ENCODE measurements at places on chromosomes 12 and 14.

DNA sequence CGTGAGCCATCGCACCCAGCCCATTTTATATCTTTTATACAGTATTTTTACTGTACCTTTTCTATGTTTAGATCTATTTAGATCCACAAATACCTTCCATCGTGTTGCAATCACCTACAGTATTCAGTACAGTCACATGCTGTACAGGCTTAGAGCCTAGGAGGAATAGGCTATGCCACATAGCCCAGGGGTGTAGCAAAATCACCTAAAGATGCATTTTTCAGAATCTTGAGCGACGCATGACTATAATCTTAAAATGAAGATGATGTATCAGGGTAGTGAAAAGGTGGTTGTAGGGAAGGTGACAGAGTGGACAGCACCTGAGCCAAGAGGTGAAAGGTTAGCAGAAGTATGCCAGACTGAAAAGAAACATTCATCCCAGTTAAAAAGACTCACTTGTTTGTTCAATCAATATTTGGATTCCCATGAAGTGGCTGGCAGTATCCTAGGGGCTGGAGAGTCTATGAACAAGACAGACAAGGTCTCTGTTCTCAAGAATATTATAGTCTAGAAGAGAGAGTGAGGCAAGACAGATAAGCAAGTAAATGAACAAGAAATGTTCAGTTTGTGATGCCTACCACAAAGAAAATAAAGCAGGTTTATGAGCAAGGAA lies 3.6 kb downstream of the SPRING1 start:
- DNase-seq: no peak

- no peak for DNase-seq
Measured at GRCh38 chr12:30361145-30361544, 334.5 kb downstream of the IPO8 start.

DNA sequence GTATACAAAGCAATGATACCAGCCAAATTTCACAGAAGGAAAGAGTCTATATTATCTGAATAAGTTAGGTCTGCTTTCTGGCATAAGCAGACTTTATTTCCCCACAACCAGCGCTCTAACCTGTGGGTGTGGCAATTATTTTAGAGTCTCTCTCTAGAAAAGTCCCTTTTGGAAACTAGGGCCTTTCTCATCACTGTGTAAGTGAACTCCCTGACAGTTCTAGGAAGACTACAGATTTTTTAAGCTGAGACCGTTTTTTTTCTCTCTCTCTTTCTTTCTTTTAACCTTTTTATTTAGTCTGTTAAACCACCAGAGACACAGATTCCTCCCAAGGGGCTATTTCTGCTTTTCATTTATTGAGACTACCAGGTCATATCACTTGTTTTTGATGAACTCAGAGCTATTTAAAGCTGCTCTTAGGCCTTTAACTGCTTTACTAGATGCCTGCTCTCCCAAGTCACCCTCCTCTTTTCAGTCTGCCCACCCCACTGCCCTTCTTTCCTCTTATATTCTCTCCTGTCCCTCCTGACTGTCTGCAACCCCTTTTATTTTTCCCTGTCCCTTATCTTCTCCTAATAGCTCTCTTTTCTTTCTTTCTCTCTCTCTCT lies 69.2 kb upstream of the ARHGAP5 start:
- DNase-seq: no peak

DNA sequence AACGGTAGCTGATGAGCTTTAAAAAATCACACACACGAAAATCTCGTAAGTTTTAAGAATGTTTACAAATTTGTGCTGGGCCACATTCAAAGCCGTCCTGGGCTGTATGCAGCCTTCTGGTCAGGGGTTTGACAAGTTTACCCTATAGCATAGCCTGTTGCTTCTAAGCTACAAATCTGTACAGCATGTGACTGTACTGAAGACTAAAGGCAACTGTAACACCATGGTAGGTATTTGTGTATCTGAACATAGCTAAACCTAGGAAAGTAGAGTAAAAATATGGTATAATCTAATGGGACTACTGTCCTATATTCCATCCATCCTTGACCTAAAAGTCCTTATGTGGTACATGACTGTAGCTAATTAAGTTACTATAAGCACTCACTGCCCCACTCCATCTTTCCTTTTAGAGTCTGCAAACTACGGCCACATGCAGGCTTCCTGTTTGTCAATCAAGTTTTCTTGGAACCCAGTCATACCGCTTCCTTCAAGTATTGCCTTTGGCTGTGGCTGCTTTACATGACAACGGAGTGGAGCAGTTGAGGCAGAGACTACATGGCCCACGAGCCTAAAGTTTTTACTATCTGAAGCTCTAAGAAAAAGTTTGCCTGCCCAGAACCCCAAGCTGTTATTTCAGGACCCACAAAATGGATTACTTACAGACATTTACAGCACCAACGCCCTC lies 18.5 kb downstream of the KRT7 start:
- no peak for DNase-seq

- DNase-seq: no peak
Measured at GRCh38 chr14:69672356-69672755, 61.0 kb downstream of the SUSD6 start.

DNA sequence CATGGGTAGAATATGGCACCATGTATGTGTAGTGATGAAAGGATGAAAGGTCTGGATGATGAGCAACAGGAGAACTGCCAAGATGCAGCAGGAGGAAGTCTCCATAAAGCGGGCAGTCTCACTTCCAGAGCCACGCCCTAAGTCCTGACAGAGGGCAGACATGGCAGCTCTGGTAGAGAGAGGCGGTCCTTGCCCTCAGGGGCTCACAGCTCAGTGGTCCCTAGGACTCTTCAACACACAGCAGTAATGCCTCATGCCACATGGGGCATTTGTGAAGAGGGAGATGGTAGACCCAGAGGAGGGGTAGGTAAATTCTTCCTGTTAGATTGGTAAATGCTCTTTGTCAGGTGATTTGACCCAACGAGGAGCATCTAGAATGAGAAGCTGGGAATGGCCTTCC lies 1088.4 kb downstream of the BCL11B start:
- DNase-seq: no peak

- no peak for DNase-seq
Measured at GRCh38 chr12:111442301-111443045, 36.8 kb downstream of the SH2B3 start.

DNA sequence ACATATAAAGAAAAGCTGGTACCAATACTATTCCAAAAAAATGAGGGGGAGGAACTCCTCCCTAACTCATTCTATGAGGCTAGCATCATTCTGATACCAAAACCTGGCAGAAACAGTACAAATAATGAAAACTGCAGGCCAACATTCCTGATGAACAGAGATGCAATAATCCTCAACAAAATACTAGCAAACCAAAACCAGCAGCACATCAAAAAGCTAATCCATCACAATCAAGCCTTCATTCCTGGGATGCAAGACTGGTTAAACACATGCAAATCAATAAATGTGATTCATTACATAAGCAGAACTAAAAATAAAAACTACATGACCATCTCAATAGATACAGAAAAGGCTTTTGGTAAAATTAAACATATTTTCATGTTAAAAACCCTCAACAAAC lies 281.3 kb downstream of the KCNH5 start:
- DNase-seq: no peak

DNA sequence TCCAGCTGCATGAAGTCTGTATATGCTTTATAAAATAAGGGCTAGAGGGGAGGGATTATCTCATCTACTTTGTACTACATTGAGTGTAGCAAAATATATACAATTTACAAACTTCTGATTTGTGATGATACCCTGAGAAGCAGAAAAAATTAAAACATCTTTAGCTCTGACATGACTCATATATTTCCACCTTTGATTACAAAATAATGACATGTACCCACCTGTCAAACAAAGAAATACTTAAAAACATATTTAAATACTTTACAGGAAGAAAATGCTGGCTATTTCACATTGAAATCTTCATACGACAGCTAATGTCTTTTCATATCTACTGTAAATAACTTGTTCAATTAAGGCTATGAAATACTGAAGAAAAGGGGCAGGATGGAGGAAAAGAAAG lies 3.3 kb downstream of the GPR135 start:
- DNase-seq: no peak

- no peak for DNase-seq
Measured at GRCh38 chr12:50185301-50185895, 18.2 kb upstream of the CERS5 start.
